ENCODE measurements at places on chromosomes 13 and 19. TPM values are rescaled to one million over a fixed set of nuclear protein-coding genes. Genes with fewer than 3 reads are reported as not detected.

DNA sequence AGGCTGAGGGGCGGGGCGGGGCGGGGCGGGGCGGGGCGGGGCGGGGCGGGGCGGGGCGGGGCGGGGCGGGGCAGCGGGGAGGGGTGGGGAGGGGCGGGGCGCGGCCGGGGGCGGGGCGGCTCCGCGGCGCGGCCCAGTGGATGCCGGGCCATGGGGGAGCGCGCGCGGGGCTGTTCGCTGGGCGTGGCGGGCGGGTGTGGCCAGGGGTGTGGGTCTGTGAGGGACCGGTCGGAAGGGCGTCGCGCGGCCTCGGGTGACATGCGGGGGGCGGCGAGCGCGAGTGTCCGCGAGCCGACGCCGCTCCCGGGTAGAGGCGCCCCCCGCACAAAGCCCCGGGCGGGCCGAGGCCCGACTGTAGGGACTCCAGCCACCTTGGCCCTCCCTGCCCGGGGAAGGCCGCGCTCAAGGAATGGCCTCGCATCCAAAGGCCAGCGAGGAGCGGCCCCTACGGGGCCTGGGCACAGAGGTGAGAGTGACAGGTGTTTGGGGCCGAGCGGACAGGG lies at the start of gene ZFP28:
Gene ZFP28, plus strand, starts transcription at position 188 of the 503 bp plus-strand sequence. Its CDS starts 71 bp downstream, at position 259.
- DNase-seq = no peak

- DNase-seq = no peak
These were observed 23.7 kb downstream of the ZNF175 start for GRCh38 chr19:51594774-51595109.

GRCh38 chr13:73857106-73857505 lies 277.1 kb downstream of the KLF12 start:
- no peak for DNase-seq

The ZNF543 gene
- total RNA-seq = 8.7 TPM

- no peak for DNase-seq
These were observed 3.6 kb upstream of the IFNL2 start for GRCh38 chr19:39264306-39265290.

The CYP4F8 gene
- total RNA-seq = not detected

DNA sequence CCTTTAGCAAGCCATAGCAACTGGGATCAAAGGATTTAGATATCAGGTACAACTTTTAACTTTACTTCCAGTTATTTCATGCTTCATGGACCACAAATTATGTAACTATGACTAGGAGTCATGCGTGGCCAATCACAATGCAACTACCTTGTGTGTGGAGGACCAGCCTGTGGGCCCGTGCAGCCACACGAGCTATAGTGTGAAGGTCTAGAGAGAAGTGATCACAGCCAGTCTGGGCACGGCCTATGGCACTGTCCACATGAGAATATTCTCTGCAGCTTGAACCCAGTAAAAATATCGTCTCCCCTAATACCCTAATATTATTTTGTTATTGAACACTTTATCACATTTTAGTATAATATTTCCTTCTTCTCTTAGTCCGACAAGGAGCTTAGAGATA lies 464.9 kb upstream of the MIR17HG start:
- no peak for DNase-seq

- DNase-seq = no peak
These were observed 85.9 kb upstream of the VSTM2B start for GRCh38 chr19:29439688-29440550.

DNA sequence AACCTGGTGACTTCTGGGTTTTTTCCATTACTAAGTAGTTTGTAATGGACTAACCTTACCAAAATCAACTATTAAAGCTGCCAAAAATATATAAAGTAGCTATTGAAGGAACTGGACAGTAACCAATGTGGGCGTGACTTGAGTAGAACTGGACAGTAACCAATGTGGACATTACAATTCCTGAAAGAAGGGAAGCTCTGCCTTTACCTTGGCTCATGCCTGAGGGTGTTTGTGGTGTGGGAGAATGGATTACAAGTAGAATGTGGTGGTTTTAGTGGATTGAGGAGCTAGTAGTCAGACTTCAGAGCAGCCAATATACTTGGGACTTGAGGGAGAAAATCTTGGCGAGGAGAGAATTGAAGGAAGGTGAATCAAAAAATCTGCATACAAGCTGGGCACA lies 17.5 kb downstream of the LRRC63 start:
- DNase-seq = peak; percentile 39

DNA sequence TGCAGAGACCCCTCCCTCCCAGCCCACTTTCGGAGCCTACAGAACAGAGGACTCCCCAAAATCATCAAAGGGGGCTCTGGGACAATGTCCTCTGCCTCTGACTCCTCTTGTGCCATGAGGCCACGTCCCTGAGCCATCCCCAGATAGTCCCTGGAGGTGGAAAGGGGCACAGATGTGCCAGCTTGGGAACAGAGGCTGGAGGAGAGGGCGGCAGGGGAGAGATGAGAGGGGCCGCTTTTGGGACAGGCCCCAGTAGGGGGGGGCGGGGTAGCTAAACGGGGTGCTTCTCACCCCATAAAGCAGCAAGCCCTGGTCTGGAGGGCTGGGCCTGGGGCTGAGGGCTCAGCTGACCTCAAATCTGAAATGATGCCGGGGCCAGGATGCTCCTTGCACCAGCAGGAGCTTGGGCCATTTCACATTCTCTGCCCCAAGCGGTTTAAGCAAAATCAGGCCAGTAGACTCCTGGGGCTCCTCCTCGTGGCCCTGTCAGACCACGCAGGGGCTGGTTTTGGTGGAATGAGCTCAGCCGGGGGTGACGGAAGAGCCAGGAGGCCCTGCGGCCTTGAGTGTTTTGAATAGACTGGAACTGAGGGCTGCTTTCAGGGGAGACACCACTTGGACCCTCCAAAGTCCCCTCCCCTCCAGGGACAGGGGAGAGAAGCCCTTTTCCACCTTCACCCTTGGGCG lies 27.1 kb downstream of the ONECUT3 start:
- DNase-seq = no peak

The MYDGF gene
- total RNA-seq = 131 TPM

DNA sequence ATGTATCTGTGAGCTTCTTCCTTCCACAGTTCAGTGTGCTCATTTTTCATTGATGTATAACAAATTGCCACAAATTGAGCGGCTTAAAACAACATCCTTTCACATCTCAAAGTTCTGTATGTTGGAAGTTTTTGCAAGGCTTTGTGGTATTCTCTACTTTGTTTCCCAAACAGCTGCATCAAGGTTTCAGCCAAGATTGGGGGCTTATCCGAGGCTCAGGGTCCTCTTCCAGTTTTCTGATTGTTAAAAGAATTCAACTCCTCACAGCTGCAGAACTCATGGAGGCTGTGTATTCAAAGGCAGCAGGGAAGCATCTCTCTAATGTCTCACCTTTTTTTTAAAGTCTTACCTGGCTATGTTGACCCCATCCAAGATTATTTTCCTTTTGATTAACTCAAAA lies 1369.8 kb downstream of the PCDH9 start:
- DNase-seq = no peak

GRCh38 chr13:67204764-67205163 lies 25.4 kb downstream of the PCDH9 start:
- DNase-seq = peak; percentile 10

- no peak for DNase-seq
These were observed 24.3 kb downstream of the GNG7 start for GRCh38 chr19:2678044-2678671.
